DND-41 (cell line): ENCODE measurements at places on chromosomes 2 and 18.

DNA sequence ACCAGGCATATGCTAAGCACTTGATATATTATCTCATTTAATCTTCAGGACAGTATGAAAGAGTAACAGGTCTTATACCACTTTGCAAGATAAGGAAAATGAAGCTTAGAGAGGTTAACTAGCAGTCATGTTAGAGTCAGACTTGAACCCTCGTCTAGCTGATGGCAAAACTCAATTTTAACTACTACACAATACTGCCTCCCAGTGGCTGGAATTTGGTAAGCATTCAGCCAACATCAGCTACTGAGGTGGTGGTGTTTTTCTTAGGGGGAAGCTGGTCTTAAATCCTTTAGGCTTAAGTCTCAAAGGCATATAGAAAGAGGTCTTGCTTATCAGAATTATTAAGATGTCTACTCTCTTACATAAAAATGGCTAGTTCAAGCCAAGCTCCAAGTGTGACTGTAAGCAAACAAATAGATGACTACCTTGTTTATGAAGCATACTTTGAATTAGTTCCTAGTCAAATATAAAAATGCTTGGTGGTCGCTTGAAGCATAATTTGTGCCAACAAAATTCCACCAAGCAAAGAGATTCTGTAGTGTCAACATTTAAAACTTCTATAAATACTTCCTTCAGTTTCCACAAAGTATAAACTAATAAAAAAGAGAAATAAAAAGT is 325.4 kb upstream of the FIGN start:
- peak; percentile 20 for DNase-seq

- peak; percentile 77 for DNase-seq
Measured at GRCh38 chr2:240021488-240022104, 3.5 kb downstream of the NDUFA10 start.

GRCh38 chr2:5985536-5986385 is 293.6 kb downstream of the SOX11 start:
- no peak for DNase-seq

DNA sequence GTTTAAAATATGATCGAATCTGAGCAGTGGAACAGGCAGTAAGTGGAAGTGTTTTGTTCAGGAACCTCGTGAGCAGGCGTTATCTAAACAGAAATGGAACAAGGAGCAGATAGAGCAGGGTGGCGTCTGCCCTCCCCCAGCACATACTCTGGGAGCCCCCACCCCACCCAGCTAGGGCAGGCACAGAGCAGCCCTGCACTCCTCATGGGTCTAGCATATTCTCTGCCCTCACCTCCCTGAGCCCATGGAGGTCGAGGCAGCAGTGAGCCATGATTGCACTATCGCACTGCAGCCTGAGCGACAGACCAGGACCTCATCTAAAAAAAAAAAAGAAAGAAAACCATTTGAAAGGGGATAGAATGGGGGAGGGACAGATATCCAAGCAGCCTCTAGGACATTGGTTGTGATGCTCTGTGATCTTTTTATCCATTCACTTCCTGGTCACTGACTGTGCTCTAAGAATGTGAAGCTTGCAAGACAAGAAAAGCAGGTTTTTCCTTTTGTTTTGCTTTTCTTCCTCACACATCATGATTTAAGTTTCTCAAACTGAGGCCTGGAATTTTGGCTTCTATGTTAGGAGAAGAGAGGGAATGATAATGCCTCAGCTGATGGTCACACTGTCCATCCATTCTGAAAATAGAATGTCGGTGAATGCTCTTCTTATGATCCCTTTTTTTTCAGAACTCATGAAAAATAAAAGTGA is 3.1 kb downstream of the MLPH start:
- DNase-seq = no peak

DNA sequence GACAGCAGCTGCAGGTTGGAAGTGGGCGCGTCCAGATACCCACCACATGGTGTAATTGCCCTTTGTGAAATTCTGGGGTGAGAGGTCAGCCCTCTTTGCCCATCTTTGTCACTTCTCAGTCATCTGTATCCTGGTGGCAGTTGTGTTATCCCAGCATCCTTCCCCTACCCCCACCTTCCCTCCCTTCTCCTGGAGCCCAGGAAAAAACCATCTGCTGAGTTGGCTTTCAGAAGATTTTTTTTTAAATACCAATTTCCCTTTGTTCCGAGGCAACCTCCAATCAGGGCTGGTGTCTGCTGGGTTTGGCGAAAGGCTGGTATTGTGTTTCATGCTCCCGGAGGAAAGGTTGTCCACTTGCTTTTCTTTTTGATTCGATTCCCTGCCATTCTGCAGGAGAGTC is 35.2 kb downstream of the SETBP1 start:
- DNase-seq = no peak

GRCh38 chr18:61852496-61852895 is 40.3 kb downstream of the RNF152 start:
- no peak for DNase-seq

DNA sequence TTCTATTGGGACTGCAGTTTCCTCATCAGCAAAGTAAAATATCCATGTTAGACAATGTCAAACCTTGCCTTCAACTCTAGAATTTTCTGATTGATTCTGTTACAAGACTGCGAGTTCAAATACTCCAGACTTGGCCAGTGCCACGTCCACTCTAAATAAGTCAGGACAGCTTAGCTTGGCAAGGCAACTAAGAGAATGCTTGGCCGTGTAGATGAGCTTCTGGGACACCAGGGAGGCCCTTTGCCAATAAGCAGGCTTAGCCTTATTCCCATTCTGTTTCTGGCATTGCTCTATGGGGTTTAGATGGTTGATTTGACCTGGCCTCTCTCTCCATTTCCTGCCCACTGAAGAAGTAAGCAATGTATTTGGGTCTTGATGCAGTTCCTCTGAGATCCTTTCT is 218.1 kb upstream of the SIX2 start:
- no peak for DNase-seq

GRCh38 chr18:39205565-39206195 is 1640.1 kb upstream of the CELF4 start:
- DNase-seq = no peak

DNA sequence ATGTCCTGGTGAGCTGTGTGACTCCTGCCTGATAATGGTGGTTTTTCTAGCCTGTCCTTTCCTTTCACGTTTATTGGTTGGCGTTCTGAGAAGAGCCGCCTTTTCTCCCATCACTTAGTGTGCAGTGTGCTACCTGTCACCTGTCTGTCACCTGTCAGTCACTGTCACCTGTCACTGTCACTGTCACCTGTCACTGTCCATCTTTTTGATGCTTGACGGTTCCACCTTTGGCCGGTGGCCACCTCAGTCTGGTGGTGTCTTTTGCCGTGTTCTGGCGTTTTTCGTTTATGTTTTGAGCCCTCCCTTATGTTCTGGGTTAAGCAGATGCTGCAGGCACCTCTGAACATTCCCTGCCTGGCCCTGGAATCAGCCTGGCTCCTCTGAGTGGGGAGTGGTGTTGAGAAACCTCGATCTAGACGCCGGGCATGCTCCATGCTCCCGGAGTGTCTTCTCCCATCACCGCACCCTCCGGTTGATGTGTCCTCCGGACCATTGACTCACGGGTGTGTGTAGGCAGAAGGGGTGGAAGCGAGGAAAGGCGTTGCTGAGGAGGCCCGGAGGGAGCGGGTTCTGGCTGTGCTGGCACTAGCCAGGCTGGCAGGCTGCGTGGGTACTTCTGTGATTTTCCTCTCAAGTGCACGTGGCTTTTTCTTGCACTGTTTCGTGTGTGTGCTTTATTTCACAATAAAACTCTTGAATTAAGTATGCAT is 20.7 kb downstream of the DTYMK start:
- DNase-seq = no peak

GRCh38 chr2:228853151-228853550 is 417.9 kb downstream of the PID1 start:
- DNase-seq = no peak

DNA sequence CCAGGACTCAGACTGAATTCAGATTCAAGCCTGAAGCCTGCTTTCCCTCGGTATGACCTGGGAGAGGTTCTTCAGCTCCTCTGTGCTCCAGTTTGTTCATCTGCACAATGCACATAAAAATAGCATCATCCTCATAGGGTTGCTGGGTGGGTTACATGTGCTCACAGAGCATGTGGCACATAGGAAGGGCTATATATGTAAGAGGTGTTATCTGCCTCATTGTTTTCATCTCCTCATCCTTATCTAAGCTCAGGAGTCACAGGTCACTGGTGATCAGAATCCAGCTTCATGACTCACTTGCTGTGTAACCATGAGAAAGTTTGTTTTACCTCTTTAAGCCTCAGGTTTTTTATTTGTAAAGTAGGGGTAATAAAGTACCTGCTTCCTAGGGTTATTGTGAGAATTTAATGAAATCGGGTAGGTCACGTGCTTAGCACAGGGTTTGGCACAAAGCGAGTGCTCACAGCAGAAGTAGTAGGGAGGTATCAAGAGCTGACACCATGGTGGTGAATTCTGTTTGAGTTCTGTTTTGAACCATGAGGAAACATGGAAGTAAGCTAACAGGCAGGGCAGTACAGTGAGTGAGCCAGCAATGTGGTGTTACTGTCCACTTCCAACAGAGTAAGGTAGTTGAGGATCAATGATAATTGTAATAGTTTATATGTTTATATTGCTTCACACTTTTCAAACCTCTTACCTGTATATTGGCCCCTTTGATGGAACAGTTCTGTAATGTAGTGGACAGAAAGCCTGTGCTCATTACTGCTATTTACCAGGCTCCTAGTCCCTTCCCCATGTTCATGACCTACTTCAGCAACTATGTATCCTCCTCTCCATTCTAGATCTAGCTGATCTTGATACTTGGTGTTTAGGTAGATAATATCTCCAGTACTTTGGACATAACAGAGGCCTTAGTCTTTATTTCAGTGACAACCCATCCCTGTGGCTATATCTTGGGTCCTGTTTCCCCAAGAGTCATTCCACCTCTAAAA is 141.4 kb upstream of the LTBP1 start:
- DNase-seq = no peak

DNA sequence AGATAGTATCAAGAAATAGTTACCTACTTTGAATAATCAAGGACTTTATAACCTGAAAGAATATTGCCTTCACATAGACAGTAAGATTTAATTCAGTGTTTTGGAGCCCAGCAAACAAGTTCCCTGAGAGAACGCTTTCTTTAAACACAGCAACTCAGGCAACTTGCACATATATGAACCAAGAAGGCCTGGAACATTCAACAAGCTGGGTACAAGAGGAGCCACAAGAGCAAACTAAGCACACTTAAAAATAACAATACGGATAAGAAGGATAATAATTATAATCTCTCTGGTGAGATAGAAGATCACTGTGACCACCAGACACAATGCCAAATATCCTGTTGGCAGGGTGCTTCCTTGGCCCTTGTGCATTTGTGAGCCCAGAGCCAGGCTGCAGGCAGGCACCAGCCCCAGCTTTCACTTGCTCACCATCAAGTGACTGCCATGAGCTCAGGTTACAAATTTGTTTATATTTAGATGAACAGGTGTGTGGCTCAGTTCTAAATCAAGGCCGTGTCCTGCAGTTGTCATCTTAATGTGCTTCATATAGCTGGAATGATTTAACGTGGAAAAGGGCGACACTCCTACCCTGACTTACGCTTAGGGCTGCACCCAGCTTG is 446.6 kb downstream of the IRS1 start:
- no peak for DNase-seq

DNA sequence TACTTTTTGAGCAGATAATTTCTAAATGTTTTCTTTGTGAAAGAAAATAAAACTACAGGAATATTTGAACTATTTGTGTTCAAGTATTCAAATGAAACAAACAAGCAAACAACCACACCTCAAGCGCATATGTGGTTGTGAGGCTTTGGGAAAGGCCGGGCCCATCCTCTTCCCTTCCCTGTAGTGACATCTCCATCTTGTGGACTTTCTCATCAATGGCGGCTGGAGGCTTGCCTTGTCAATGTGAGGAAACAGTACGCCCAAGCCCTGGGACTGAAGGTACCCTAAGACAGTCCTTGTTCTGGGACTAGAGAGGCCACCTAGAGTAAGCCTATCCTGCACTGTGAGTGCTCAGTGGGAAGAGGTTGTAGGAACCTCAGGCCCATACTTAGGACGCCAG is 166.8 kb downstream of the TPGS2 start:
- DNase-seq = no peak

- no peak for DNase-seq
Measured at GRCh38 chr2:1556776-1557466, 143.7 kb downstream of the TPO start.

- DNase-seq = no peak
Measured at GRCh38 chr2:118320196-118320595, 231.9 kb downstream of the INSIG2 start.

DNA sequence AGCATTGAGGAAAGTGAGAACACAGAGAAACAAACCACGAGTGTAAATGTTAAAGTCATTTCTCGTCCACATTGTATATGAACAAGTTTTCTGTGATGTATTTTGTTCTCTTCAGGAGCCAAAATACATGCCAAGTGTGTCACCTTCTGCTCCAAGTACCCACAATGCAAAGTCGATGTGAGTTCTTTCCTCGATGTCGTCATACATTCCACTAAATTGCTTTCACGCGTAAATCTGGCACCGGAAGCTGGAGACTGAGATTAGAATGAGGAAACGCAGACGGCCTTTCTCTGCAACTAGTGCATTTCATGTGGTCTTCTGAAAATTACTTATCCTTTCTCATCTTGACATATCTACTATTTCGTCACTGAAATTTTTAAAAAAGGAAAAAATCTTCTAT is 118.5 kb upstream of the SALL3 start:
- DNase-seq = no peak

GRCh38 chr2:181752301-181752700 is 72.0 kb upstream of the NEUROD1 start:
- no peak for DNase-seq

DNA sequence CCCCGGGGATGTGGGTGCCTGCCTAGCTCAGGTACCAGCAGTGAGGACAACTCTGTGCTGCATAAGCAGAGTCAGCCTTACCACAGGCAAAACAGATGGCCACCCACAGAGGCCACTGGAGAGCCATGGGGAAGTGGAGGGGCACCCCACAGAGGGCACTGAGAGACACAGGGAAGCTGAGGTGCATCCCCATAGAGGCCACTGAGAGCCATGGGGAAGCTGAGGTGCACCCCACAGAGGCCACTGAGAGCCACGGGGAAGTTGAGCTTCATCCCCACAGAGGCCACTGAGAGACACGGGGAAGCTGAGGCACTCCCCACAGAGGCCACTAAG is 134.1 kb upstream of the EPAS1 start:
- no peak for DNase-seq

DNA sequence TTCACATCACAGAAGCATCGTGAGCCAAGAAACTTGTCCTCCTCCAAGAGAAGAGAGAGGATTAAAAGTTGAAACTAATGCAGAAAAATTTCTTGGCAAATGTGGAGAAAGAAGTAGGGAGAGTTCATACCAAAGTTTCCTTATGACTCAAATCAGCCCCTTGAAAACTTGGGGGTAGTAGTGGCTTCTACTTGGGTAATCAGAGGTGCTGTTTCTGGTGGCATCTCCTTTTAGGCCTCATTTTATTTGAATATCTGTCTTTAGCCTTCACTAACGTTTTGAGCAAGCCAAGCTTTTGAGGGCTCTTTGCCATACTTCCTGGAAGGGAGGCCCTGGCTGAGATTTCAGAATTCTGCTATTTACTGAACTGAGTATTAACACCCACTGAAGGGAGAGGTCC is 515.3 kb upstream of the MEX3C start:
- no peak for DNase-seq
